Activated CD4-positive, alpha-beta memory T cell treated with anti-CD3 and anti-CD28 coated beads, Interleukin-2, amount 10 ng/mL, durations not matched to agents 7 days and 5 days (primary cell): ENCODE measurements at places on chromosomes 12 and 14.
A peak's percentile ranks its signal among the peaks of the same experiment; 100 is the strongest.

- DNase-seq = peak; percentile 27
Observed at GRCh38 chr12:48285751-48286650, 64.7 kb downstream of the ZNF641 start.

DNA sequence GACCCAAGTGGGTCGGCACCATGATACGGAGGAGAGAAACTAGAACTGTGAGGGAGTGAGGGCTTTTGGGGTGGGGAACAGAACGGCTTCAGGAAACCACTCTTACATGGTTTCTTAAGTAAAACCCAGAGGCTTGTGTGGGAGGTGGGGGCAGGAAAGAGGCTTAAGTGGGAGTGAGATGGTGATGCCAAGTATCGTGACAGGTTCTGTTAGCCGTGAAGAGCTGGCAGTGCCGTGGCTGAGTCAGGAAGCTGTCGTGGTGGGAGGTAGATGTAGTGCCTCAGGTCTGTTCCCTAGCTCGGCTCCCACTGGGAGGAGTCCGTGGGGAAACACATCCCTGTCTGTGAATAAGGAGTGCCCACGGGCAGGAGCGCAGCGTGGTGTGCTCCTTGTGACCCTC lies 185.8 kb upstream of the FKBP4 start:
- DNase-seq = no peak

GRCh38 chr14:76138758-76139723 lies 12.7 kb upstream of the GPATCH2L start:
- no peak for DNase-seq

DNA sequence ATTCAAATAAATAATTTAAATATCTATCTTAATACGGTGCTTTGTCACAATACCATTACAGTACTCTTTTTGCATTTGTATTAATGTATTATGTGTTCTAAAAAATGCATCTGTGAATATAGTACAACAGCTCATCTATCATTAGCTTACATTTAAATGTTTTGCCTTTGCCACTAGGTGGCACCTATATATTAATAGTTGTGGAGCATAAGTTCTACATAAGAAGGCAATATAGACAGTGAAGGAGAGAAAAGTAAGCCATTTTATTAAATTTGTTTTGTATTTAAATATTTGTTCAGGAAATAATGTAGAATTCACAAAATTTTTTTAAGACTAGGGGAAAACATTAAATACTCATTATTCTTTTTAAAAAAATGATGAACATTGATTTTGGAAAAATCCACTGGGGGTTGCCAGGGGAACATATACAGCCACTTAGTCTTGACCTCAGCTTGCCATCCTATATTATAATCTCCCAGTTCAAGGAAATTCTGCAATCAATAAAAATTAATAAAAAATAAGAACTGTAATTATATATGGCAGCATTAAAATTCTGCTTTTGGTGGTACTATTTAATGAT lies 9.8 kb downstream of the CCER1 start:
- no peak for DNase-seq

- no peak for DNase-seq
Observed at GRCh38 chr14:78508023-78508422, 337.9 kb downstream of the NRXN3 start.
